Nephron progenitor cell (in vitro differentiated cells): ENCODE measurements at places on chromosomes 4 and X.

GRCh38 chr4:7027284-7027683 is 15.9 kb upstream of the TADA2B start:
- DNase-seq, result no peak

GRCh38 chrX:153551135-153551534 is 33.7 kb downstream of the ATP2B3 start:
- no peak for DNase-seq

- no peak for DNase-seq
Measured at GRCh38 chrX:17494216-17494615, 119.2 kb downstream of the NHS start.

GRCh38 chr4:23876418-23877089 is 13.3 kb downstream of the PPARGC1A start:
- no peak for DNase-seq

- DNase-seq, result no peak
Measured at GRCh38 chr4:3365326-3365725, 72.5 kb downstream of the RGS12 start.

DNA sequence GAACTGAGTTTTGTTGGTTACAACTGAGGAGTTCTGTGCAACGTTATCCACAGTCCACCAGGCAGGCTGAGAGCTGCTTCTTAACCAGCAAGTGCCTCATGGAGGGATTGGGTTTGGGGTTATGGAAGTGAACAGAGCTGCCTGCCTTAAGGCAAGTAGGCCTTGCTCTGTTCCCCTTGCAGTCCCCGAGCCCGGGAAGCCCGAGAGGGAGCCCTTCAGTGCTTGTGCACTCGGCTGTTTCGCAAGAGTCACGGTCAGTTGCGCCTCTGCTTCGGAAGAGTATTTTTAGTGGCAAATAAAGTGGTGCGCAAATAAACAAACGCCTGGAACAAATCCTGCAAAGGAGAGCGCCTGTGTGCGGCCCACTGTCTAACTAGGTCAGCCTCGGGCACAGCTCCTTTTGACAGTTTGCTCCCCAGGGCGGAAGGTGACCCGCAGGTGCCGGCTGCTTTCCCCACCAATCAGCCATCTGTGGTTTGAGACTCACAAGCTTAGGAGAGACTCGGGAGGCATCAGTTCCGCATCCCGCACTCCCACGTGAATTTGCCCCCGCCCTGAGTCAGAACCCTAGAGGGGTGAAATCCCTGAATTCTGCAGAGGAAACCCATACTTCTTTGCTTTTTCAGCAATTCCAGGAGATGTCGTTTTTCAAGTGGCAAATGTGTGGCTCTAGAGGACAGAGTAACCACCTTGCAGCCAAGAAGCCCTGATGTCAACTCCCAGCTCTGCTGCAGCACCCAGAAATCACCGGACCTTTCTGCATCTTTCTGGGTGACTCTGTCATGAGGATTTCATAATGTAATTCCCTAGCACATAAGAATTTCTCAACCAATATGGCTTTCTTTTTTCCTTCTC is 56.8 kb downstream of the LGI2 start:
- DNase-seq, result peak; percentile 21

- DNase-seq, result no peak
Measured at GRCh38 chr4:20603671-20604313, 96.5 kb upstream of the PACRGL start.

DNA sequence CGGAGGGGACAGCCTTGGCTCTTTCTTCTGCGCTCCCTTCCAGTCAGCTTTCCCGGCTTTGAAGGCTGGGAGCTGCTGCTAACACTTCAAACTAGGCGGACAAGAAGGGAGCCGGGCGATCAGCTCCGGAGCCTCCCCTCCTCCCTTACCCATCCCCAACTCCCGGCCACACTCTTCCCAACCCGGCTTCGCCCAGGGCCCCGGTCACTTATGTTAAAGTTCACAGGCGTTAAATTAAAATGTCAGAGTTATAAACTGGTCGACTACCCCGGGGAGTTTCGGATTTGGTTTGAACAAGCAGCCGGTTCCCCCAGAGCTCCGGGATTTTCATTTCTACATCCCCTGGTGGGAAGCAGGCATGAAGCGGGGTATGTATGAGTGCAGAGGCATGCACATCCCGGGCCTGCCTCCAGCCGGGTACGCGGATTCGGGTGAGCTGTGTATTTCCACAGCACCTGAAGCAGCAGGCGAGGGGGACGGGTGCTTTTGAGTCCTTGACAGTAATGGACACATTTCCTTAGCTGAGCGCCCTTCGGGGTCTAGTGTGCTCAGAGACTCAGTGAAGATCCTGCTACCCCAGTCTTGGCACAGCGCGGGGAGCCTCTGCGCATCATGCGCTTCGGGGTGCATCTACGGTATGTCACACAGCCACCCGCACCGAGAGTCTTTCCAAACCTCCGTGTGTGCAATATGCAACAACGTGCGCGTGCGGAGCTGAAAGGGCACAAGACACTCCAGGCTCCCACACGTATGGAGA is 880 bp downstream of the UNC5C start:
- peak; percentile 42 for DNase-seq

GRCh38 chr4:130074096-130074495 is 978.1 kb downstream of the C4orf33 start:
- no peak for DNase-seq

- DNase-seq, result no peak
Measured at GRCh38 chrX:123060986-123061385, 123.1 kb upstream of the GRIA3 start.

- no peak for DNase-seq
Measured at GRCh38 chr4:20433097-20433705, 181.5 kb downstream of the SLIT2 start.

GRCh38 chr4:124132161-124132560 is 580.4 kb downstream of the ANKRD50 start:
- no peak for DNase-seq

GRCh38 chr4:10168151-10168550 is 51.6 kb upstream of the WDR1 start:
- no peak for DNase-seq

GRCh38 chr4:120034913-120035312 is 31.7 kb downstream of the MAD2L1 start:
- DNase-seq, result no peak

DNA sequence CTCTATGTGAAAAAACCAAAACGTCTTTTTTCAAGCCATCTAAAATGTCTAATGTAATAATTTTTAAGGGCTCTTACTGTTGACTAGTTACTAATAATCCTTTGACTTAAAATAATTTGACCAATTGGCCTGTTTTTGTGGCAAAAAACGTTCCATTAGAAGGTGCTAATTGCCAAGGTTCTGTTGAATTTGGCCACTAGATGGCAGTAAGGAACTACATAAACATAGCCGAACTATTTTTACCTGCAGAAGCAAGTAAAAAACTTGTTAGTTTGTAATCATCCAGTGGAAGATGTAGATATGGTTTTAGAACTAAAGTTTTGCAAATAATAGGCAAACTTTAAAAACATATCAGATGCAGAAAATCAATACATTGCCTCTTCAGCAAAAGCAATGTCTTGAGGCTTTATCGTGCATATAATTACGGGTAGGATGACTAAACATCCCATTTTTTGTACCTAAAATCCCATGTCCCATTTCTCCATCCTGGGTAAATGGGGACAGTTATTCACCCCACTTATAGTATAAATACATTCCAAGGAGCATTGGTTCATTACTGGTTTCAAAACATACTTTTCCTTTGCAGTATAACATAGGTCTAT is 57.6 kb downstream of the PROM1 start:
- DNase-seq, result peak; percentile 38

- DNase-seq, result peak; percentile 9
Measured at GRCh38 chrX:147848543-147849443, 62.9 kb upstream of the FMR1 start.

GRCh38 chr4:16000708-16001483 is 37.9 kb upstream of the FGFBP2 start:
- DNase-seq, result no peak

DNA sequence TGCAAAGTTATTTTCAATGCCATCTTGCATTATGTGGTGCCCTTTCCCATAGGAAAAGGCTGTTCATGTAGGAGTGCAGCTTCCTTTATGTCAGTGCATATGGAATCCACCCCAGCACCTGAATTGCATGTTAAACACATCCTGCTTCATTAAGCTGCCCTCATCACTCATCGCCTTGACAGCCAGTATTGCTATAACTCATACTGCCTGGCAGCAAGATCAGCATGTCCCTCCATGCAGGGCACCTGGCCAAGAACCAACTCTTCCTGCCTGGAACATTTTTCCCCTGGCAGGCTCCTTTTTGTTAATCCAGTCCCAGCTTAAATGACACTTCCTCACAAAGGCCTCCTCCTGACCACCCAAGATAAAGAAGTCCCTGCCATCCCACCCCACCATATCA is 23.5 kb upstream of the CA5B start:
- no peak for DNase-seq

DNA sequence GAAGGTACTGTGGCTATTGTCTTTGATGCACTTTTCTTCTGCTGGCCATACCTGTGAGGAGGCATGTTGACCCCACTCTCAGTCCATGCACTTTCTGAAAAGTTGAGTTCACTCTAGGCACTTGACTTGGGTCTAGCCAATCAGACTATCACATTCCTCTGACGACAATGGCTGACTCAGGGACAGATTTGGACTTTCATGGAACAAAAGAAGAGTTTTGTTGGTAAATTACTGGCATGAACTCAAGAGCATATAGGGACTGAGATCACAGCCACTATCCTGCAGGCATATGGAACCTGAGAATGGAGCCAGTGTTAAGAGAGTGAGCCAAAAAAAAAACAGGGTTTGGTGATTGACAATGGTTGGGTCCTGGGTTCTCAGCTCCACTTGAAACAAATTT is 24.6 kb upstream of the CXCL6 start:
- DNase-seq, result no peak

- no peak for DNase-seq
Measured at GRCh38 chr4:15755321-15756155, 22.6 kb upstream of the CD38 start.

DNA sequence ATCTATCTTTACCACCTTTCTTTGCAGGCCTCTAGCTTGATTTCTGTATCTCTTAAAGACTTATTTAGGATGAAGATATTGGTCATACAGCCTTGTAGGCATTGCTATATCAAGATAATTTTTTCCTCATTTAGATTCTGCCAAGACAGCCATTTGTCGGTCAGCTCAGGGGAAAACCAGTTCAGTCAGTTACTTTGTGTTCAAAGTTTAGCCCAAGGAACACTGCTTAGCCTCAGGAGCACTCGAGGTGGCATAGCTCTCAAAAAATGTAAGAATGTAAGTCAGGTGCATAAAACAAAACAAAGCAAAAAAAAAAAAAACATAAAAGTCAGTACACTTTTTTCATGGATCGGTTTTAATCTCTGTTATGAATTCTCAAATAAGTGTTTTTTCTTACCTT is 43.4 kb downstream of the NRK start:
- DNase-seq, result no peak

DNA sequence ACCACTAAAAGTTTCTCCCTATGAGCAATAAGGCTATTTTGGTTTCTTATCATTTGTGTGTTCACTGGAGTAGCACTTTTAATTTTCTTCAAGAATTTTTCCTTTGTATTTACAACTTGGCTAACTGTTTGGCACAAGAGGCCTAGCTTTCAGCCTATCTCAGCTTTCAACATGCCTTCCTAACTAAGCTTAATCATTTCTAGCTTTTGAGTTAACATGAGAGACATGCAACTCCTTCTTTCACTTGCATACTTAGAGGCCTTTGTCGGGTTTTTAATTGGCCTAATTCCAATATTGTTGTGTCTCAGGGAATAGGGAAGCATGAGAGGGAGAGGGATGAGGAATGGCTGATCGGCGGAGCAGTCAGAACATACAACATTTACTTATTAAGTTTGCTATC is 349.8 kb downstream of the OPHN1 start:
- no peak for DNase-seq

- DNase-seq, result peak; percentile 42
Measured at GRCh38 chr4:100095729-100096595, 94.3 kb downstream of the DDIT4L start.

DNA sequence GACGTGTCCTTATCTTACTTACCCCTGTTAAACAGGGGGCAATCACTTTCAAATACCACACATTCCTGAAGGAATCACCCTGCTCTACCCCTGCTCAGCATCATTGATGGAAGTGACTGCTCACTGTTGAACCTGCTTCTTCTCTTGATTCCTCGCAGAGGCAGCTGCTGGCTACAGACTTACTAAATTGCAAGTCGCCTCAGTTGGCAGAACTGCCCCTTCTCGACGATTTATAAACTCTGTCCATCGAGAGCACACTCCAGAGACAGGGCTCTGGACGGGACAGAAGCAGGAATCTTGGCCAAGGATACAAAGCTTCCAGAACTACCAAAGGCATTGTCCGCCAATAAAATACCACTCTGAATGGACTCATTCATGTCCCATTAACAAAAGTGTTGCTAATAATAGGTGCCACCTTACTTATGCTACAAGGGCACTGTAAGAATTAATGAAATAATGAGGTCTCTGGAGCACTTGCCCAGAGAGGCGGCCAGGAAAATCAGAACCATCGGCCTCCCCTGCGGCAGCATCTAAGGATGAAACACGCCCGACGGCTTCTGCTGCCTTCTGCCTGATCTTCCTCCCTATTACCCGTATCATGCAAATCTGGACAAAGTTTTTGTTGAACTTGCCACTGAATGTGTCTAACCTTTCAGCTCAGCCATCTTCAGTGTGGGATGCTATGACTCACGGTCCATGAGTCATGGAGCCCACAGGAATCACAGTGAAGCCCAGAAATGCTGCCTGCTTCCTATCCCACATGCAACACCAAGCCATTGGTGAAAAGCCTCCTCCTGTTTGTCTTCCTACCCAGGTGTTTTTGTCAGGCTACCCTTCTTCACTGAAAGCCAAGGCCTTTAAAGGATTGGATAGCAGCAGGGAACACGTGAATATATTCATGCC is 164.9 kb downstream of the MAML3 start:
- no peak for DNase-seq

DNA sequence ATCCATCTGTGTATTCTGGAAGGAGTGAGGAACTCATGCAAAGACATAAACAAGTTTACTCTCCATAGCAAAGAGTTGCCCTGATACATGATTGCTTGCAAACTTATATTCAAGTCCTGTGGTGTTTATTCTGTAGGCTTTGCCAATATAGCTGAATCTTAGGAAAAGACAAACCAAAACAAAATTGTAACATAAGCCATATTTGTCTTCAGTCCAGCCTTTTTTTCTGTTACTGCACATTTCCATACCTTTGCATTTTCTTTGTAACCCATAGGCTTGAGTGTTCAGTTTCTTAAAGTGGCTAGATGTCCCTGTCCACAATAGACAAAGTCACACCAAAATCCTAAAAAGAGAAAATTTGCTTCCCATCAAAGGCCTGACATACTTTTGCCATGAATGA is 120.4 kb downstream of the PPARGC1A start:
- no peak for DNase-seq

DNA sequence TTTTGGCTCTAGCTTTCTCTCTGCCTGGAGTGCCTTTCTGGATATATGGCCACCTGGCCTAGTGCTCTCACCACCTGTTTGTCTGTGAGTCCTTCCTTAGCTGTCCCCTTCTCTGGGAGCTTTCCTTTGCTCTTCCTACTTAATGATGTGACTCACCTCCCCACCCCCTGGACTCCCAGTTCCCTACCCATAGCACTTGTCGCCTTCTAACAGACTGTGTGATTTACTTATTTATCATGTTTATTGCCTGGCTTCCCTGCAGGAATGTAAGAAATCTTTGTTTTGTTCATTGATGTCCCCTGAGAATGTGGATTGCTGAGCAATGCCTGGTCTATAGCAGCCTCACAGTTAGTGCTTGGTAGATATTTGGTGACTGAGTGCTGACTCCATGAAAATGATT is 18.9 kb downstream of the ADD1 start:
- no peak for DNase-seq

- no peak for DNase-seq
Measured at GRCh38 chr4:159041054-159042034, 61.5 kb upstream of the RAPGEF2 start.
